ENCODE measurements at places on chromosomes 7 and 10. TPM values are rescaled to one million over a fixed set of nuclear protein-coding genes. Genes with fewer than 3 reads are reported as not detected.

Gene LFNG
- 9.5 TPM for polyA plus RNA-seq

Gene SLC13A4
- polyA plus RNA-seq: 3.0 TPM

Gene MICU1
- polyA plus RNA-seq: 67.1 TPM

Gene CUBN
- polyA plus RNA-seq: 6.2 TPM

DNA sequence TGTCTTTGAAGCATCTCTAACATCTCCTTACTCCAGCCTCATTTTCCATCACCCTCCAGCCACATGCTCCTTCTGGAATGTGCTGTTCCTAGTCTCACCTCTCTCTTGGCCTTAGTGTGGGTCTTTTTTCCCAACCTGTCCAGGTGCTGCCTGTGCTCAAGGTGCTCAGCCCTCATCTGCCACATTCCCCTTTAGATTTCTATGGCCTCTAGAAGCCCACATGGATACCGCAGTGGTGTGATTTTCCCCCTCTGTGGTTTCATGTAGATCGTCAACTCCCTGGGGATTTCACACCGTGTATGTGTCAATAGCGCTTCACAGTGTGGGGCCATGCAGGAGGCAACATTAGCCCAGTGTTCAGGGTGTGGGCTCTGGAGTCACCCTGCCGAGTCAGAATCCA, 32.5 kb downstream of the BMPER start:
- DNase-seq: no peak

DNA sequence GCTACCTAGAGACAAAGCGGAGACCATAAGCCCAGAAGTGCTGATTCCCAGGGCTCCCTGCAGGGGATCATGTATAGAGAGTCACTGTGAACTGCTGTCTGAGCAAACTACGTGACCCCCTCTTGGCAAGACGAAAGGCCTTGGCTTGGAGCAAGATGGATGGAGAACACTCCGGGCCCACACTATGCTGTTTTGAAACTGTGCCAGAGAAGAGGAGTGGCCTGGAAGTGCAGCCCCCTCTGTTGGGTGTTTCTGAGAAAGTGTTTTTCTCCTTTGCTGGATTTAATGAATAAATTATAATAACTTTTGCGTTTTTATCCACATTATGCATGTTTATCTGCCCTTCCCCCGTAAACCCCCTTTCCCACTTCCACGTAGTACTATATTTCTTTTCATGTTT, 639.3 kb upstream of the GALNT17 start:
- DNase-seq: peak; percentile 69

GRCh38 chr7:96596120-96596826, 113.4 kb downstream of the SEM1 start:
- DNase-seq: peak; percentile 8

- DNase-seq: no peak
Observed at GRCh38 chr7:142337054-142338001, 79.5 kb upstream of the PRSS58 start.

Measured in right lung (tissue), 10 donors.